ENCODE measurements at places on chromosomes 16 and 17.

DNA sequence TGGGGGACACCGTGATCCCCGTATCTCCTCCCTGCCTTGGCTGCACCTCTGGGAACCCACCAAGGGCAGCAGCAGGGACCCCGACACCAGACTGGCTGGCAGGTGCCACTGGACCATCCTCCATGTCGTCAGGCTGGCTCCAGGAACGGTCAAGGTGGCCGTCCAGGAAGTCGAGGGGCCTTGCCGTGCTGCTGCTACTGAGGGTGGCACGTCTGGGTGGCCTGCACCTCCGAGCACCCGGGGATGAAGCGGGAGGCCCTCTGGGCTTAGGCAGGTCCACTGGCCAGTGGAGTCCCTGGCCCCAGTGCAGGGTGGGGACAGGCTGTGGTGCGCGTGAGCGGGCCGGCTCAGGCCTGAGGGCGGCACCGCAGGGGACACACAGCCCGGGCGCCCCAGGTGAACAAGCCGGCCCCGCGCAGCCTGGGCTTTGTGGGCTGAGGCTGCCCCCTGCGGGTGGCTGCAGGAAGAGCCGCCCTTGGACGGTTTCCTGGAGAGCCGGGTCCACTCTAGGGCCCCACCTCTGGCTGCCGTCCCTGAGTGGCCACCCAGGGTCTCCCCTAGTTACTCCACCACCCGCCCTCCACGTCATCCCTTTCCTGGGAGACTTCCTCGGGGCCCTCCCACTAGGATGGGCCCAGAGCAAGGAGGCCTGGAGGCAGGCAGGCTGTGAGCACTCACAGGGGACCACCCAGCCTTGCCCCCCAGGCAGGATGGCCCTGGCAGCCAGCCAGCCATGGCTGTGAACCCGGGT, 42.8 kb upstream of the ZC3H18 start:
- no peaks in the 10 kb centered on the region for H3K27me3 ChIP-seq
- H3K27ac ChIP-seq, result no peak overlapping the region
- peaks cover 27% of the 10 kb centered on the region for H3K4me1 ChIP-seq
- no peak overlapping the region for H3K4me3 ChIP-seq

DNA sequence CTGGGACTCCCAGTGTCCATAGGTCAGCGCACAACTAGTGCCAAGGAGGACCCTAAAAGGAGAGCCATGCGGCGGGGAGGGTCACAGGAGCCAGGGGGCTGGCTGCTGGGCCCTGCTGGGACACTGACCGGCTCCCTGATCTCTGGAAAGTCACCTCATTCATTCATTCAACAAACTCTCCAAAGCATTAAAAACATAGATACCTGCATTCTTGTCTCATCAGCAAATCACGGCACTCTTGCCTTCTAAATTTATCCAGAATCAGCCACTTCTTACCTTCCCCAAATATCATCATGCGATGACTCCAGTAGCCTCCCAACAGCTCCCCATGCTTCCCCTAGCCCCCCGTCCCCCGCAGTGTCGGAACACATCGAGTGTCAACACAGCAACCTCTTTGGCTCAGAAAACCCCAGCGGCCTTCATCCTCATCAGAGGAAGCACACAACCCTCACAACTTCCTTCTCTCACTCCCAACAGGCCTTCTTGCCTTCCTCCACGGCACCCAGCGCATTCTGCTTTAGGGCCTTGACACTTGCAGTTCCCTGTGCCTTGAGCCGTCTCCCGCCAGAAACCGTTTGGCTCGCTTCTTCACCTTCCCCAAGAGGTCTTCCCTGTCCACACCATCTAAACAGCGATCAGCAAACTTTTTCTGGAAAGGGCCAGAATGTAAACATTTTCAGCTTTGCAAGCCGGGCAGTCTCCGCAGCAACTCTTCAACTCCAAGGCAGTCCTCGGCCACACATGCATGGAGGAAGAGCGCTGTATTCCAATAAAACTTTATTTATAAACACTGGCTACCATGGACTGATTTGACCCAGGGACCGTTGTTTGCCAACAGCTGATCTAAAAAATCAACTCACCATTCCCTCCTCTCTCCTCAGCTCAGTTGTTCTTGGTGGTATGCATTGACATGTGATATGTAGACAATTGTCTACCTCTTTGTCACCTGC, 119.5 kb upstream of the TNRC6C start:
- no peak overlapping the region for H3K27ac ChIP-seq
- peaks cover 39% of the 10 kb centered on the region for H3K4me1 ChIP-seq
- no peak for ATAC-seq
- no peak overlapping the region for H3K4me3 ChIP-seq
- H3K36me3 ChIP-seq, result no peaks in the 10 kb centered on the region

DNA sequence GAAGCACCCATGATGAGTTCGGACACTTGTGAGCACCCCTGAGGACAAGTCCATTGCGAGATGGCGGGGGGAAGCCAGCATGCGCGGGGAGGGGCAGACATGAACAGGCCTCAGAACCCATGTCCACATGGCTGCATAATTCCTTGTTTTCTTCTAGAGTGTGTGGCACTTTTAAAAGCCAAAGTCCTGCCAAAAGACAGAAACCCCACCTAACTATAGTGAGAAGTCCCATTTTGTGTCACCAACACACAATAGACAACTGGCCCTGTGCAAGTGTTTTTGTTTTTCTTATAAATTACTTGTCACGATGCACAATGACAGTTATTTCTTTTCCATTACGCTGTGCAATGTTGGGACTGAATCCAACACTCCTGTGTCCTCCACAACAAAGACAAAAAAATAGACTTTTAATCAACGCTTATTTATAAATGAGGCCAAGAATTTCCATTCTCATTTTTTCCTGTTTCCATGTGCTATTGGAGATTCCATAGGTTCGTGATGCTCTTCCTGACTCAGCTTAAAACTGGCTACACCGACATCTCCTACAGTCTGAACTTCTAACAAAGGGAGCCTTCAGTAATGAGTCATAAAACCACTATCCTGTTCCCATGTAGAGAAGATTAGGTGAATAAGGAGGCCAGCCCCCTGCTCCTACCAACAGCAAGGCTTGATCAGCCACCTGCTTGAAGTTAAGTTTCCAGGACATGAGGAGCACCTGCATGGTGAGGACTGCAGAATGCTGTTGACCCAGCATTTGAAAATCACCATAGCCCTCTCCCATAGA, 98.9 kb downstream of the ZNF423 start:
- no peak overlapping the region for H3K27ac ChIP-seq
- ATAC-seq, result no peak
- H3K36me3 ChIP-seq, result no peaks in the 10 kb centered on the region
- no peak overlapping the region for H3K4me3 ChIP-seq
- H3K4me1 ChIP-seq, result no peaks in the 10 kb centered on the region

- no peak overlapping the region for H3K27ac ChIP-seq
- no peaks in the 10 kb centered on the region for H3K36me3 ChIP-seq
- no peaks in the 10 kb centered on the region for H3K27me3 ChIP-seq
- ATAC-seq, result no peak
- H3K4me1 ChIP-seq, result no peaks in the 10 kb centered on the region
Observed at GRCh38 chr16:30644334-30644830, 6.4 kb upstream of the PRR14 start.

- peaks cover 22% of the 10 kb centered on the region for H3K36me3 ChIP-seq
- ATAC-seq, result no peak
- H3K27ac ChIP-seq, result no peak overlapping the region
- H3K27me3 ChIP-seq, result no peaks in the 10 kb centered on the region
- H3K4me3 ChIP-seq, result no peak overlapping the region
- H3K4me1 ChIP-seq, result no peaks in the 10 kb centered on the region
Observed at GRCh38 chr16:67082891-67083290, 26.9 kb upstream of the PHAF1 start.

GRCh38 chr16:22882981-22883380, 69.0 kb downstream of the HS3ST2 start:
- no peaks in the 10 kb centered on the region for H3K4me1 ChIP-seq
- no peak for ATAC-seq
- no peaks in the 10 kb centered on the region for H3K36me3 ChIP-seq
- no peak overlapping the region for H3K4me3 ChIP-seq
- H3K27me3 ChIP-seq, result peaks cover 26% of the 10 kb centered on the region

- ATAC-seq, result no peak
- no peaks in the 10 kb centered on the region for H3K27me3 ChIP-seq
- peaks cover 21% of the 10 kb centered on the region for H3K36me3 ChIP-seq
- peaks cover 24% of the 10 kb centered on the region for H3K4me1 ChIP-seq
- no peak overlapping the region for H3K4me3 ChIP-seq
Observed at GRCh38 chr17:74480290-74480689, 13.9 kb downstream of the CD300A start.

DNA sequence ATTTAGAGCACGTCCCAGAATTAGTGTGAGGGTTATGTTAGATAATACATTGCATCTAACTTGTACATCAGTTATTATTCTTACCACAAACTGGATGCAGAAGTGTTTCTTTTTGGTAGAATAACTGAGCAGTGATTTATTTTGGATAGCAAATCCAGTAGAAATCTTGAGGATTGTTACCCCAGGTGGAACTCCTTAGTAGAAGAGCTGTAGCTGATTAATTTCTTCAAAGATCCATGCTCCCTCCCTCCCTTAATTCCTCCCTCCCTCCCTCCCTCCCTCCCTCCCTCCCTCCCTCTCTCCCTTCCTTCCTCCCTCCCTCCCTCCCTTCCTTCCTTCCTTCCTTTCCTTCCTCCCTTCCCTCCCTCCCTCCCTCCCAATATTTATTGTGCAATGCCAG, 337.7 kb downstream of the CA10 start:
- no peak overlapping the region for H3K4me3 ChIP-seq
- no peaks in the 10 kb centered on the region for H3K4me1 ChIP-seq
- no peak overlapping the region for H3K27ac ChIP-seq
- H3K27me3 ChIP-seq, result no peaks in the 10 kb centered on the region

Data from stimulated activated memory B cell treated with anti-CD40 and anti-IgM and Interleukin-4, amounts not matched to agents 10 μg/mL and 1 μg/mL and 100 μg/mL, for 72 hours (primary cell).